HFF-Myc (cell line): ENCODE measurements at places on chromosomes 11 and 22.

GRCh38 chr22:47189056-47189916 lies 426.8 kb downstream of the TBC1D22A start:
- no peak for DNase-seq

GRCh38 chr11:2155511-2155910 lies 5.5 kb downstream of the INS start:
- no peak for DNase-seq

DNA sequence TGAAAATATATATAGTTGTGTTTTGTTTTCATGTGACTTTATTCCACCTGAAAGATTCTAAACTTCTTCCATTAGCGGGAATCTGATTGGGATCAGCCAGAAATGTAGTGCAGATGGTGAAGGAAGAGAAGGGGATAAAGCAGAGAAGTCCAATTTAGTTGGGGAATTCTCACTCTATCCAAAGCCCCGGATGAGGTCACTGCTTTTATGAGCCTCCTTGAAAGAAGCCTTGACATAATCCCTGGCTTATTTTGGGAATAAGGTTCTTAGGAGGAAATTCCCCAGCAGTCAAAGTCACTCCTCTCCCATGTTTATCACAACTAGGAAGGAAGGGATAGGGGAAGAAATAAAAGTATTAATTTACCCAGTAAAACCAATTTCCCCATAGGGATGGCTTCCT lies 41.1 kb downstream of the OSBP start:
- DNase-seq = no peak

GRCh38 chr22:45772743-45773142 lies 101.1 kb downstream of the ATXN10 start:
- no peak for DNase-seq

DNA sequence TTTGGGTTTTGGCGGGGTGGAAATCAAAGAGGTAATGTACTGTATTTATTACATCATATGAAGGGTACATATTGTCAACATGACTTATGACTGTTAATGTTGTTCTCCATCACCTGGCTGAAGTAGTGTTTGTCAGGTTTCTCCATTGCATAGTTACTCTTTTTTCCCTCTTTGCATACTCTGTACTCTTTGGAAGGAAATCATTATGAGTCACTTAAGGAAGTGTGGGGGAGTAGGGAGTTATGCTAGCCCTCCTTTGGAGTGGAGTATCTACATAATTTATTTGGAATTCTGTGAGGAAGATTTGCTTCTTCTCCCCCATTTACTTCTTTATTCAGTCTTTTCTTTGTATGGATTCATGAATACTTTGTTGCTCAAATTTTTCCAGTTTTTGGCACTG lies 3.6 kb upstream of the PGR start:
- no peak for DNase-seq

- DNase-seq = no peak
Measured at GRCh38 chr11:15194671-15195415, 80.1 kb downstream of the INSC start.

DNA sequence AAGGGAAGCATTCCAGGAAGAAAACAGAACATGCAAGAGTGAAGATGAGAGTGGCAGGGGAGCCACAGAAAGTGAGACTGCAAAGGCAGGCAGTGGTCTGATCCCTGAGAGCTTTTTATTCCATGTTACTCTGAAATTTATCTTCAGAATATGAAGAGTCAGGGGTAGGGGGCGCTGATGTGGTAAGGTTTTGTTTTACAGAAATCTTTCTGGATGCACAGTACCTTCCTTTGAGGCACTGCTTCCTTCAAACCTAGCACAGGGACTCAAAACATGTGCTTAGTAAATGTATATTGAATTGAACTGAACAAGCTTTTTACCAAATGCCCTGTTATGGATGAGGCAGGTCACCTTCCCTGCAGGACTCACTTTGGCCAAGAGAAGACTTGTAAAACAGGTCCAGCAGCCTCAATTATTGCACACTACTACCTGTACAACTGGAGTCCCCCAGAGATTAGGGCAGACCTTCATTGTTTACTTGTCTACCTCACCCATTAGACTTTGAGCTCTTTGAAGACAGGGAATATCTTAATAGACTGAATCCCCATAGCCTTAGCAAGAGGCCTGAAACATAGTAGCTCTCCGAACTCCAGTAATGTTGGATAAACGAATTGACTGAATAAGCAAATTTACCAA lies 2.2 kb downstream of the PAK1 start:
- DNase-seq = no peak

DNA sequence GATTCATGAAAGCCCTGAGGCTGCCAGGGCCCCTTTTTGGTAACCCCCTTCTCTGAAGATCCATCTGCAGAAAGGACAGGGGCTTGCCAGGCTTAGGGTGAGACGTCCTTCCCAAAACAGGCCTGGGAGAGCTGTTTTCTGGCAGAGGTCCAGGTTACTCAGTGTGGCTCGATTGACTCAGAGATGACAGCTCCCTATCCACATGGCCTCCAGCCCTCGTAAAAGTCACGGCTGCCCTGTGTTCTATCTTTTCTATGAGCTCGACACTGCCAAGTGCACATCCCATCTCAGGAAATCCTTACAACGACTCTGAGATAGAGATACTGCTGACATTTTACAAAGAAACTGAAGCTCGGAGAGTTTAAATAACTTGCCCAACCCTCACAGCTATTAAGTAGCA lies 20.4 kb downstream of the ADAMTS8 start:
- peak; percentile 72 for DNase-seq
